BE2C (cell line): ENCODE measurements at places on chromosomes 7 and 10.

- no peak for DNase-seq
Observed at GRCh38 chr10:20065814-20066213, 249.6 kb downstream of the PLXDC2 start.

GRCh38 chr7:121449735-121450240 is 53.7 kb upstream of the FAM3C start:
- DNase-seq, result no peak

DNA sequence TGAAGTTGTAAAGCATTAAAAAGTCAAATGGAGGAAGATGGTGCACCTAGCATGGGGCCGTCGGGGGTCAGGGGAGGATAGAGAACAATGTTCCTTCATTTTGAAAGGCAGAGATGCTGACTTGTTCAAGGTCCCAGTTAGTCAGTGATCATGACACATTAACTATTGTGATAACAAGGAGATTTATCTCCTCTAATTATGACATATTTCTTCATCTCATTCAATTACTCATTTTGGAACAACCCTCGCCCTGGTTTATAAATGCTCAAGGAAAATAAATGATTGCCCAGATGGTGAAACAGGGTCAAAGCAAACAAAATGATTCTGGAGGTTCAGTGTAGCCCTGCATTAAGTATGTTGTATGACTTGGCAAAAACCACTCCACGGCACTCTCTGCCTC is 106.2 kb downstream of the ITIH5 start:
- DNase-seq, result no peak

DNA sequence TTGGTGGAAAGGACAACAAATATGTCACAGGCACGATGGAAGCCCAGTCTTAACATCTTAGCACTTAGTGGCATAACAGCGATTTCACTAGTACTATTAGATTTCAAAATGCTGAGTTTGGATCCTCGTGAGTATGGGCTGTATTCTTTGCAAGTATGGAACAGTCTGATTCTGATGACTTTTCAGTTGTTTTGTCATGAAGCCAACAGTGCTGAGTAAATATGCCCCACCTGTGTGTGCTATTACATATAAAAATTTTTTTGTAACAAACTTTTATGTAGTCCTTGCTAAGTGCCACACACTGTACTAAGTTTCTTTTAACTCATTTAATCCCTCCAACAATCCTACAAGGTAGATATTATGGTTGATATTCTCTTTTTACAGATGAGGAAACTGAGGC is 30.8 kb downstream of the MTURN start:
- no peak for DNase-seq

DNA sequence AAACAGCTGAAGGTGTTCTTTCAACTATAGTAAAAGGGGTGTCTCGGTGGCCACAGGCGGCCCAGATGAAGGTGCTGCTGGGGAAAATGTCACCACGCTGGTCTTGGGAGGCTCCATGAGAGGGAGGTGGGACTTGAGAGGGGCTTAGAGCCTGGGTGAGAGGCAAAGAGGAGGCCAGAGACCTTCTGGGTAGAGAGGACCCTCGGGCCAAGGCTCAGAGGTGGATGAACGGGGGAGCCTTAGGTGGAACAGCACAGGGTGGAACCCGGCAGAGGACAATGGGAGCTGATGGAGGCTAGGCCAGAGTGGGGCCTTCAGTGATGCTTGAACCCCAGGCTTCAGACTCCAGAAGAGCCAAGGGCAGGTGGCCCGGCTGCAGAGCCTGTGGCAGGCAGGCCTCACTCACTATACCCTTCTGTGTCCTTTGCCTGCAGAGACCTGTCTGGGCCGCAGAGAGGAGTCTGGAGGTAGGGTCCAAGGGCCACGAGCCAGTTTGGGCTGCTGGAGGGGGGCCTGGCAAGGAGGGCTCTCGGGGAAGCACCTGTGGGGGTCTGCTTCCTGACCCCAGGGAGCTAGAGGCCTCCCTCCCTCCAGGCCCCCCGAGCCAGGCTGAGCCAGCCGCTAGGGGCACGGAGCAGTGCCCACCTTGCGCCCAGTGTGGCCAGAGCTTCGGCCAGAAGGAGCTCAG is 32.1 kb downstream of the ZNF783 start:
- no peak for DNase-seq

DNA sequence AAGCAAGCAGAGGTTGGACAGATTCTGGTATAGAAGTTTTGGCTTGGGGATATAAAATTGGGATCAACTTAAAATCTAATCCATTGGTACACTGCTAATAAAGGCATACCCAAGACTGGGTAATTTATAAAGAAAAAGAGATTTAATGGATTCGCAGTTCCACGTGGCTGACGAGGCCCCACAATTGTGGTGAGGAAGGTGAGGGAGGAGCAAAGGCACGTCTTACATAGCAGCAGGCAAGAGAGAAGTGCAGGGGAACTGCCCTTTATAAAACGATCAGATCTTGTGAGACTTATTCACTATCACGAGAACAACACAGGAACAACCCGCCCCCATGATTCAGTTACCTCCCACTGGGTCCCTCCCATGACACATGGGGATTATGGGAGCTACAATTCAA is 9.7 kb downstream of the ACADSB start:
- no peak for DNase-seq

- DNase-seq, result peak; percentile 63
Observed at GRCh38 chr7:101094791-101095375, 9.6 kb downstream of the TRIM56 start.

- no peak for DNase-seq
Observed at GRCh38 chr10:115909962-115910731, 362.9 kb downstream of the GFRA1 start.

- peak; percentile 63 for DNase-seq
Observed at GRCh38 chr7:157339777-157340677, 3.2 kb downstream of the DNAJB6 start.

DNA sequence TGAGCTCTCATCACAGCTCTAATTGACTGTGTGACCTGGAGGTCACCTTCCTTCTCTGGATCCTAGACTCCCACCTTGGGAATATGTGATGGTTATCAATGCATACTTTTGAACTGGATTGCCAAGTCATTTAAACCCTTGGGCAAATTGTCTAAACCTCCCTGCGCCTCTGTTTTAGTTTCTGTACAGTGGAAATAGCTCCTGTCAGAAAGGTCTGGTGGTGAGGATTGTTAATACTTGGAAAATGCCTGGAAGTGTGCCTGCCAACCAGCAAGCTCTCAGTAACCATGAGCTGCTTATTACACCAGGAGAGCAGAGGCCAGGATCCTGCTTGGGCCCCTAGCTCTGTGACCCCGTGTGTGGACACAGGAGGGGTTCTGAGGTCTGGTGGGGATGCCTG is 108.7 kb upstream of the PPIF start:
- no peak for DNase-seq

- DNase-seq, result no peak
Observed at GRCh38 chr7:31004393-31004792, 40.6 kb downstream of the GHRHR start.

GRCh38 chr7:129569811-129570215 is 41.7 kb upstream of the NRF1 start:
- DNase-seq, result no peak

DNA sequence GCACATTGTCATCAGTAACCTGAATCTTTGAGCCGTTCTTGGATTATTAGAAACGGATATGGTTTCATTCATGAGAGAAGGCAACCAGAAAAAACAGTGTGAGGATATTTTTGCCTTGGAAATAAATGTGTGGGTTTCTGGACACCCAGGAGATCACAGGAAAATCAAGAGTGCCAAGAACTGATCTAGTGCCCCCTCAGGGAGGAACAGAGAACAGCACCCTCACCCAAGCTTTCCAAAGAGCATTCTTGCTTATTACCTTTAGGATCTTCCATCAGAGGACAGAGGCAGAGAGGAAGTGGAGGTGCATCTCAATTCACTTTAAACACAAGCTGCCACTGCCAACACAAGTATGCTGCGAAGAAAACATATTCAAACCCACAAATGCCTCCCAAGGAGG is 851.5 kb upstream of the COBL start:
- DNase-seq, result peak; percentile 20

- no peak for DNase-seq
Observed at GRCh38 chr10:57094965-57095364, 733.9 kb upstream of the ZWINT start.

DNA sequence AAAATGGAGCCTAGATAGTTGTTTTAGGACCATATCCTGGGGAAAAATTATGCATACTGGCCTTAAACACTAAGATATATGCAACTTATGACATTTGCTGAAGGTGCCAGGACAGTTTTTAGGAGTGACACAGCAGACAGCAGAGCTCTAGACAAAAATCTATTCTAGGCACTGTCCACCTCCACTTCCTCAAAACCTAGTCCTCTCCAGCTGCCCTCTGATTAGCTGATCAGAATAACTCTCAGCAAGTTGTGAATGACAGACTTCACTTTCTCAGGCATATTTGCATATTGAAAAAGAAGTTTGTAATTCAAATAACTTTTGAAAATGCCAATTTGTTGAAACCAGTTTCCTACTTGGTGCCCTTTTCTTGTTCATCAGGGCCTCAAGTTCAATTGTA is 152.3 kb upstream of the STEAP4 start:
- no peak for DNase-seq

DNA sequence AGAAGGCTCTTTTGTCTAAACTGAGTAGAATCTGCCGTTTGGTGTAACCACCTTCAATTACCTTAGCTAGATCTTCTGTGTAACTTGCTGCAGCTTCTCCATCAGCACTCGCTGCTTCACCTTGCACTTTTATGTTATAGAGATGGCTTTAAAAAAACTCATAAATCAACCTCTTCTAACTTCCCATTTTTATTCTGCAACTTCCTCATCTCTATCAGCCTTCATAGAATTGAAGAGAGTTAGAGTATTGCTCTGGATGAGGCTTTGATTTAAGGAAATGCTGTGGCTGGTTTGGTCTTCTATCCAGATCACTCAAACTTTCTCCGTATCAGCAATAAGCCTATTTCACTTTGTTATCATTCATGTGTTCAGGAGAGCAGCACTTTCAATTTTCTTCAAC is 1131.9 kb upstream of the CELF2 start:
- no peak for DNase-seq

DNA sequence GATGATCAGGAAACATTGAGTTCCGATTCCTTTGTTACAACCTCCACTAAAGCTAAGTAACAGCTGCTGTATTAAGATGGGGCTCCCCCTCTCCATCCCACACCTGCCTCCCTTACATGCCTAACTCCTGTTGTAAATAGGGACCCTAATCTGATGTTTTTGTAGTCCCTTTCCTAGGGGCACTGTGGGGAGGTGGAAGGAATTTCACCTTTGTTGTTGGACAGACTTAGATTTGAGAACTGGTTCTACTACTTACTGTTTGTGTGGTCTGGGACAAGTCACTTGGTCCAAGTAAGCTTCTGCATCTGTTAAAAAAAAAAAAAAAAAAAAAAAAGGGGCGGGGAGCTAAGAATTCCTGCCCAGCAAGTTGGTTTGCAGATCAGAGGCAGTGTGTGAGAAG is 42.6 kb downstream of the KIAA1217 start:
- no peak for DNase-seq

DNA sequence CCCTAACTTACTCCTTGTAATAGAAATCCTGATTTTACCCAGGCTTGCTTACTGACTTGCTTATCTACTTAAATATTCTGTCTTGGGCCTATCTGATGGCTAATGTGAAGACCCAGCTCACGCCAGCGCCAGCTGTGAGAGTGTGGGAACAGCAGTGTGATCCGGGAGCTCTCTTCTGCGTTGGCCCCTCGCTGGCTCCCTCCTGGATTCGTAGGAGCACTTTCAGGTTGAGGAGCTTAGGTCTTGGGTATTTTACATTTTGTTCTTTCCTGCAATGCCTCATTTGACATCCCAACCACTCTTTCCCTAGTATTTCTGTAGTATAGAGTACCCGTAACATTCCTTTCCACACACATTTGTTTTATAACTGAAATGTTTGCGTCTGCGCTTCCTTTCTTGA is 51.7 kb downstream of the CREM start:
- no peak for DNase-seq

DNA sequence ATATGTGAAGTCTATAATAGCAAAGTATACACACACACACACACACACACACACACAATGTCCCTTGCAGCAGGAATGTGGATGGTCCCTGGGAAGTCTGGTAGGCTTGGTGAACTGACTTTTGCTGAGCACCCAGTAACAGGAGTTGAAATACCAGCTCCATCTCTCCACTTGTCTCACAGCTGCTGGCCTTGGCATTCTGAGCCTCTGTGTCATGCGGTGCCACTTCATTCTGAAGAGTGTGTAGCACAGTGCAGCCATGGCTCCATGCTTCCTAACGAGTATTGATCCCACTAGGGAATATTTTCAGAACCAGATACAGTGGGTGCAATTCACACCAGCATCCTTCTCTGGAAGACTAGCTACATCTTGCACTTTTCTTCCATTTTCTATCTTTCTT is 192.4 kb downstream of the ADARB2 start:
- no peak for DNase-seq

DNA sequence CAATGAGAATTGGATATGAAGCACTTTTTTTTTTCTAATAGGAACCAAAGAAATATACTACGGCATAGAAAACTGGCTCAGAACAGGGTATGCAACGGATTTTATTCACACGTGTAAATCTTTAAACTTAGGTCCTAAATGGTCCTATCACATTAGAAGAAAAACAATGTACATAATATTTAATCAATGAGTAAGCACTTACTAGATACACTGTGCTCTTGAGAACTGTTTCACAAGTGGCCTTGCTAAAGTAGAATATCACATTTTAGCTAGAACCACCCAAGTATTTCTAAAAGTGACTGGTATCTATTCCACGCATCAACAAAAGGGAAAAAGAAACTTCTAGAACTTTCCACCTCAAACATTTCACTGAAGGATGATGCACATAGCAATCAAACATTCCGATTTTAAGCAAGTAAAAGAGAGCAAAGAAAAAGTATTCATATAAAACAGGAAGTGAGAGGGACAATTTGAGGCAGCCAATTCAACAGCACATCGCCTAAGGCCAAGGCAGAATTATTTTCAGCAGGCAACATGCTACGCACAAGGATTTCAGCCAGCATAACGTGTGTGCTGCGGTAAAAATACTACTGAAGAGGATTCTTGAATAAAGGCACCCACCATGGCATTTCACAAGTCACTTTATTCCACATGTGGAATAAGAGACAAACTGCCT is 55.8 kb downstream of the PARD3 start:
- DNase-seq, result no peak

GRCh38 chr7:35828817-35829216 is 28.0 kb downstream of the SEPTIN7 start:
- DNase-seq, result no peak

DNA sequence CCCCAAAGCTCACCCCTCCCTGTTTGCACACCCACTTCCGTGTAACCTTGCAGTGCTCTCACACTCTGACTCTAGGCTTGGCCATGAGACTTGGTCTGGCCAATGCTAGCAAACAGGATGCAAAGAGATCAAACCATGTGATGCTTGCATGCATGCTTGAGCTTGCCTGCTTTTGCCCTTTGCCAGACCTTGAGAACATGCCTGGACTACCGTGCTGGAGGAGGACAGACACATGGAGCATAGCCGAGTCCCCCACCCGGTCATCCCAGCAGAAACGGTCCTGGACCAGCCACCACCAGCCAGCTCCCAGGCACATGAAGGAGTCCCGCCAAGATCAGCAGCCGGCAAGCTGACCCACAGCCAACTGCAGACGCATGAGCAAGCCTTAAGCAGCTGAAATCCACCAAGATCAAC is 23.4 kb downstream of the PYROXD2 start:
- DNase-seq, result no peak

- no peak for DNase-seq
Observed at GRCh38 chr7:25853314-25853713, 298.7 kb upstream of the NFE2L3 start.
